SK-N-SH treated with all-trans-retinoic acid at 6 μM for 48 hours (cell line): ENCODE measurements at places on chromosomes 2 and 18.

DNA sequence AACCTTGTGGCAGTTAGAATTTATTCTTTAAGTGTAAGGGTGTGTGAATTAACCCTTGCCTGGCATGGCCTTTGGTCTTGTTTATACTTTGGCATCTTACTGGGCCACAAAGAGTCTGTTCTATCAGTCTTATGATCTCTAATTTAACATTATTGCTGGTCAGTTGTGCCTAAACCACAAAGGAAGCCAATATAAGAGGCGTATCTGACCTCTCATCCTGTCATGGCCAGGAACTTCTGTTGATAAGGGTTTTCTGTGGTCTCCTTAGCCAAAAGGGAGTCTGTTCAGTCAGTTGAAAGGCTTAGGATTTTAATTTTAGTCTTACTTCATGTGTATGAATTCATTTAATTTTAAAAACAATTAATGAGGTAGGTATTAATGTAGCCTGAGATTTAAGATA, 127.2 kb downstream of the LRRTM4 start:
- no peak for ATAC-seq

- ATAC-seq: no peak
Measured at GRCh38 chr2:66890166-66890742, 455.3 kb downstream of the MEIS1 start.

GRCh38 chr2:68098291-68098797, 35.5 kb upstream of the C1D start:
- ATAC-seq: no peak

GRCh38 chr2:121228521-121228920, 56.5 kb downstream of the TFCP2L1 start:
- no peak for ATAC-seq

DNA sequence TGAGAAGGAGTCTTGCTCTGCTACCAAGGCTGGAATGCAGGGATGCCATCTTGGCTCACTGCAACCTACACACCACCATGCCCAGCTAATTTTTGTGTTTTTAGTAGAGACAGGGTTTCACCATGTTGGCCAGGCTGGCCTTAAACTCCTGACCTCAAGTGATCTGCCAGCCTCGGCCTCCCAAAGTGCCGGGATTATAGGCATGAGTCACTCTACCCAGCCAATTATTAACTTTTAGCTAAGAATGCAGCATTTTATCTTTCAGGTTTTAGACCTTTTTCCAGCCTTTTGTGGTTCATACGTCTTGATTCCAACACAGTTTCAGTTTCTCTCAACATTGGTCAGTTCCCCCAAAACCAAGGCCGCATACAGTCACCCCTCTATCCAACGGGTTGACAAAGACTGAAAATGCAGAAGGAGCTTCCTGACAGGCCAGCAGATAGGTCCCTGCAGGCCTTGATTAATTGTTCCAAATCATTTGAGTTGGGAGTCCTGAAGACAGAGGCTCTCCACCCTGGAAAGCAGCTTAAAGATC, 262.2 kb upstream of the KLHL29 start:
- ATAC-seq: no peak

DNA sequence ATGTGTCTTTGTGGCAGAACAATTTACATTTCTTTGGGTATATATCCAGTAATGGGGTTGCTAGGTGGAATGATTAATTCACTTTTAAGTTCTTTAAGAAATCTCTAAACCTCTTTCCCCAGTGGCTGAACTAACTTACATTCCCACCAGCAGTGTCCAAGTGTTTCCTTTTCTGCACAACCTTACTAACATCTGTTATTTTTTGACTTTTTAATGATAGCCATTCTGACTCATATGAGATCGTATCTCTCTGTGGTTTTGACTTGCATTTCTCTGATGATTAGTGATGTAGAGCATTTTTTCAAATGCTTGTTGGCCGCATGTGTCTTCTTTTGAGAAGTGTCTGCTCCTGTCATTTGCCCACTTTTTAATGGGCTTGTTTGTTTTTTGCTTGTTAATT, 43.1 kb upstream of the PTH2R start:
- peak; percentile 61 for ATAC-seq

DNA sequence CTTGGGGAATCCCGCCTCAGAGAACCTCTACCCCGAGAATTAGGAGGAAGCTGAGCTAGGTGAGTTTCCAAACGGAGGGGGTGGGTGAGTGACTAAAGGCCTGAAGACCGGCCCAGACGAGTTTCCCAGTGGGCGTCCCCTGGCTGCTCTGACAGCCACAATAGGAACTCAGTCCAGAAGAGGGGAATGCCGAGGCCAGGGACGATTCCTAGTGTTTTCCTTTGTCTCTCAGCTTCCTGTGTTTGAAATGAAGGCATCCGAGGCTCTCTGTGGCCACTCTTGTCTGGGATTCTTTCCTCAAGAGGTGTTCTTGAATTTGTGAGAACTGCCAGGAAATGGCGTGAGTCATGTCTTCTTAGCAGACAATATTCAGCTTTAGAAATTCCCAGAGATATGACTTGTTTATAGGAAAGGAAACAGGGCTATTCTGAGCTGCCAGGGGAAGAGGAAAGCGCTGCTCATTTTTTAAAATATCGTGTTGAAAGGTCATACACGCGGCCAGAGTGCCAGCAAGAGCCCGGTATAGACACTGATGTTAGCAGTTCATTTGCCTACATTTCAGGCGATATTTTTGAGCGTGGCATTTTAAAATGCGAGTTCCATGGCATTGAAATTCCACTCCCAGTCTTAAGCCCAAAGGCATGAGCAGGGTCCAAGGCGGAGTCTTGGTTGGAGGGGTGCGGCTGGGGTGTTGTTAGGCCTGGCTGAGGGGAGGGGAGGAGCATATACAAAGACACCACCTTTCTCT, 169.1 kb upstream of the KLF7 start:
- peak; percentile 83 for ATAC-seq

DNA sequence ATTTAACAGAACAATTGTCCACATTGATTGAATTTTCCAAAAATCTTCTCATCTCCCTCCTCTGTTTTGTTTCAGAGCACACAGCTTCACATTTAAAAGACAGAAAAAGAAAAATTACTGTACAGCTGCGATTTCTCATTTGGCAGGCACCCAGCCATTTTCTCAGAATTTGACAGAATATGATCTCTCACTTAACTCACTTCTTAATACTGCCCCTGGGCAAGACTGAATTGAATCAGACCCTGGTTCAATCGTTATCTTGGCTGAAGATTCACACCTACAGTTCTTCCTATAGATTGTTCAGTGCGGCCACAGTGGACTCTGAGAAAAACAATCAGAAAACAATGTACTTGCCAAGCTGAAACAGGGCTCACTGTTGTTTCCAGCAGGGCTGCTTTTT, 90.2 kb upstream of the LHCGR start:
- ATAC-seq: no peak

DNA sequence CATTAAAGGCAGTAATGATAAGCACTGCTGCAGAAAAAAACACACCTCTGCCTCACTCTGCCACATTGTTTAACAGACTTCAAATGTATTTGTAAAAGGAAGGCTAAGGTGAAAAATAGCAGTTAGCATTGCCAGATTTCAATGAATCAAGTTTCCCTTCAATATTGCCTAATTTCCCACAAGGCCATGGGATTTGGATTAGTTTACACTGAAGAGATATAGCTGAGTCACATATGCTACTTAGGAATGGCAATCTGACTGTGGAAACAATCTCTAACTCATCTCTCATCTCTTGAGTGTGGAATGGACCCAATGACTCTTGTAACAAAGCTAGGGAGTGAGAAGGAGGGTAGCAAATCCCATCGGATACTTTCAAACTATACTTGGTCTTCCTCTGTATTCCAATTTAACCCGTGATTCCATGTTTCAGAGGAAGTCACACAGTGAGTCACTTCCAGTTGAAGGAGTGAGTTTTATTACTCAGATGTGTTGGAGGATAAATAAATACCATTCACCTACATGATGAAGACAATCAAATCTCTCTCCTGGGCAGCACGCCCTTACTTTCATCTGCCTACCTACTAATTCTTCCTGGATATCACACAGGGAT, 5.1 kb downstream of the B4GALT6 start:
- peak; percentile 54 for ATAC-seq

DNA sequence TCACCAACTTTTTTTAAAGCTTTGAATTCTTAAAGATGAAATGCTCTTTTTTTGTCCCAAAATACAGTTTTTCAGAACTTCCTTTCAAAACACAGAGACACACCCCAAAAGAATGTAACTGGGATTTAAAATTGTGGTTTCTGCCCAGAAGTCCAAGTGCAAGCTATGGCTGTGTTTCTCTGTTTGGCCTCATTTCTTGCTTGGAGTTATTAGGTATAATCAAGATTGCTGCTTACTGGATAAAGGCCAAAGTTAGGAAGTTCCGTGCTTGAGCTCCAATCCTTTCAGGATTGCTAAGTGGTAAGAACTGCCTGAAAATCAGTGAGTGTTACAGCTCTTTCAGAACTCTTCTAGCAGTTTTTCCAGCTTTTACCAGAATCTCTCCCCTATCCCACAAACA, 16.9 kb downstream of the ZBTB7C start:
- no peak for ATAC-seq

- ATAC-seq: no peak
Measured at GRCh38 chr2:237455764-237456163, 31.3 kb upstream of the MLPH start.

DNA sequence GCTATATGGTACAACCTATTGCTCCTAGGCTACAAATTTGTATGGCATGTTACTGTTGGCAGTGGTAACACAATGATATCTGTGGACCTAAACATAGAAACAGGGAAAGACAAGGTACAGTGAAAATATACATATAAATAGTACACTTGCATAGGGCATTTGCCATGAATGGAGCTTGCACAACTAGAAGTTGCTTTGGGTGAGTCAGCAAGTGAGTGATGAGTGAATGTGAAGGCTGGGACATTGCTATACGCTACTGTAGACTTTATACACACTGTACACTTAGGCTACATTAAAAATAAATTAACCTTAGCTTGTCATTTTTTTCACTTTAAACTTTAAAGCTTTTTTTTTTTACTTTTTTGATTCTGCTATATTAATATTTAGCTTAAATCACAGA, 500.0 kb upstream of the SETBP1 start:
- ATAC-seq: peak; percentile 66

DNA sequence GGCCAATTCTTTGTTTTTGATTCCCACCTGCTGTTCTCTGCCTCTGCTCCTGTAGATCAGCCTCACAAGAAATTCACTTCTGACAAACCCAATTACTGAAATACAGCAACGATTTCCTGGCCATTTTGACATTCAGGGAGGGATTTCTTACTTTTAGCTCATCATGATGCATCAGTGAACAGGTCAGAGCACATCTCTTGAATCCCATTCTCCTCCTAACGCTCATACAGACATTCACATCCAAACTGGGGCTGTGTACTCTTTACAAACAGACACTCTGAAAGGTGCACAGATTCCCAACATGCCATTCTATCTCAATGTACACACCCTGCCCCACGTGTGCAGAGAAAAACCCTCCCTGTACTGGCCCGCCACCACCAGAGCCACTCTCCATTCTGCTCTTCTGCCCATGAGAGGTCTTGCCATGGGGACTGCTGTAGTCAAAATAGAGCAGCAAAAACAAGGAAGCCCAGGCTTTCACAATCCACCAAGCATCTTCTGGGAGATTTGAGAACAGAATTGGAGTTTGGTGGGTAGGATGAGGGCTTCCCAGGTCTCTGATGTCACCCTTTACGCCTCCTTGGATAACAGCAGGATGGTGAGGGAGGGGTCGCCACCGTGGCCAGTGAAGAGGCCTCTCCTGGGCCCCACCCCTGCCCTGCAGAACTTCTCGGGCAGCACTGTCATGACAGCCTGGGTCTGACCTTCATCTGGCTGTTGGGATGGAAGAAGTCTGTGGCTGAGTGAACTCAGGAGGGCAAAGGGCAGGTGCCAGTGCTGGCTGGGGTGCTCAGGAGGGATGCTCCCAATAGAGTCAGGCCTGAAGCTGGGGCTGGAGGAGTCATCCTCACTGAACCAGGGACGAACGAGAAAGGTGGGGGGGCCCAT, 41.9 kb upstream of the ZFP36L2 start:
- no peak for ATAC-seq

DNA sequence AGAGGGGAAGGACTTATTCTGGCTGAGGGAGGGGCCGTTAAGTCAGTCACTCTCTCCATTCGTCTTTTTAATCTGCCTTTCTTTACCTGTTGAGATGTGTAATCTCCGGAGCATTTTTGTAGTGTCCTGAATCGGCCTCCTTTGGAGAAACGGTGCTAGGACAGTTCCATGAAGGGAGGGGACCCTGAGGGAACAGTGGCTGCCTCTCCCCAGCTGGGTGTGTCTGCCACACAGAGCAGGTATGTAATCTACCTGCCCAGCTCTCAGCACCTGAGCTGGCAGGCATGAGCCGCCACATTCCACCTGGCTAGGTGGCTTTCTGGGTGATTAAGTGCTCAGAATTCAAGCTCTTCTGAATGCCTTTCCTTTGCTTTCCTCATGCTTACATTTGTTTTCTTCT, 131.2 kb downstream of the WDSUB1 start:
- ATAC-seq: no peak

DNA sequence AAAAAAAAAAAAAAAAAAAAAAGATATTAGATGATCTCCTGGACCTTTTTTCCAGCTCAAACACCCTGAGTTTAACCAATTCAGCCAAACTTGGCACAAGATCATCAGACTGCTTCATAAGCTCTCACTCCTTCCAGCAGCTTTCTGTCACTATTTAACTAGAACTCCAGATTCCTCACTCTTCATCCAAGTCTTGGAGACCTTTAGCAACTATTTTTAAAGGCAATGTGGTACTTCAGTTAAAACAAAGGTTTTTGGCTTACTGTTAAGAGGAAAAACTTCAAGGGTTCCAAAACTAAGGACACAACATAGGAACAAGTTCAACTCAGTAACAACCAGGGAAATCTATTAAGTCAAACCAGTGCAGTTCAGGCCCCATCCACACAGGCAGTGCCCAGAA, 23.2 kb downstream of the LAMA1 start:
- ATAC-seq: no peak

DNA sequence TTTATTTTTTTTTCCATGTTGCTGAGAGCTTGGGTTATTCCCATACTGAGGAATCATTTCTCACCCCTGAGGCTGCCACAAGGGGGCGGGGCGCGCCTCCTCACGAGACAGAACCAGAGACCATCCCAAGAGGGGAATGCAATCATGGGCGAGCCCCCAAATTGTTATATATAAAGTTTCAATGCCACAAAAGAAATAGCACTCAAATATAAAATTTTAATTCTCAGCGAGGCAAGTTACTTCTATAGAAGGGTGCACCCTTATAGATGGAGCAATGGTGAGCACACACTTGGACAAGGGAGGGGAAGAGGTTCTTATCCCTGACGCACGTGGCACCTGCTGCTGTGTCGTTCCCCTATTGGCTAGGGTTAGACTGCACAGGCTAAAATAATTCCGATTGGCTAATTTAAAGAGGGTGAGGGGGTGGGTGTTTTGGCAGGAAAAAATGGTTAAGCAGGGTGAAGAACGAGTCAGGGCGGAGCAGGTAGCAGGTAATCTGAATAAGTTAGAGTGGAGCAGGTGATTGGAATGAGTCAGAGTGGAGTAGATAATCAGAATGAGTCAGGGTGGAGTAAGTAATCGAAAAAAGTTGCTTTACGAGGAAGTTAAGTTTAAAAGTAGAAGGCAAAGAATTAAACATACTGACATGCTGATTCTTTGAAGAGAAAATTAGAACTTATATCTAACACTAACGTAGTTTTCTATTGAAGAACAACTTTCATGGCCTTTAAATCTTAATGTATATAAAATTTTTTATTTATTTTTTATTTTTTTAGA, 177.5 kb downstream of the MTCL1 start:
- no peak for ATAC-seq
